GM13976 (cell line): ENCODE measurements at places on chromosomes 4 and X.
A peak's percentile ranks its signal among the peaks of the same experiment; 100 is the strongest.

DNA sequence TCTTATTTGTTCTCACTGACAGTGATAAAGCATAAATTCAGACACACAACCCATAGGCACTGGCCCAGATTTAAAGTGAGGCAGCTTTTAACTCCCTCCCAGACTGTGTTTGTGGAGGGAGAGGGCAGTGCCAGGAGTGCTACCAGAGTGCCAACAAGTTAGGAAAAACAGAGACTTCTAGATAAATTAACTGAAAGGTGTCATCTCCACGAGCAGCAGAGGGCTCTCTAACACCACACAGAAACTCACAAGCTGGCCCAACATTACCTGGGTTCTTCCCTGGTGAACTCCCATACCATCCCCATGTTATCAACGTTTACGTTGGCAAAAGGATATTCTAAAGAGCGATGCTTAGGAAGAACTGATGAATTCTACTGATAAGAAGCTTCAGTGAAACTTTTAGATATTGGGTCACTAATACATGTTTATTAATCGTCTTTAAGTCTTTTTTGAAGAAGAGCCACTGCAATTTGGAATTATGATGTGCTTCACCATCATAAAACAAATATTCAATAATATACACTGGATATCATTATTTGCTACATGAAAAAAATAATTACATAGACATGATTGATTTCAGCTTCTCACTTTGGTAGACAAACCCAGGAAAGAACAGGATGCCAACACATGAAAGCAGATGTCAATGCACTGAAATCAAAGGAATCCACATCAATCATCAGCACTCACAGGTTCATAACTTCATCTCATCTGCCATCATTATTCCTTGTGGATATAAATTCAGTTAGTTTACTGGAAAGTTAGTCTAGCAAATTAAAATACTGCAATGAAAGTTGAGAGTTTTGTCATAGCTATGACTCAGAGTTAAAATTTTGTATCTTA is 121.2 kb upstream of the NAP1L5 start:
- DNase-seq: peak; percentile 8

DNA sequence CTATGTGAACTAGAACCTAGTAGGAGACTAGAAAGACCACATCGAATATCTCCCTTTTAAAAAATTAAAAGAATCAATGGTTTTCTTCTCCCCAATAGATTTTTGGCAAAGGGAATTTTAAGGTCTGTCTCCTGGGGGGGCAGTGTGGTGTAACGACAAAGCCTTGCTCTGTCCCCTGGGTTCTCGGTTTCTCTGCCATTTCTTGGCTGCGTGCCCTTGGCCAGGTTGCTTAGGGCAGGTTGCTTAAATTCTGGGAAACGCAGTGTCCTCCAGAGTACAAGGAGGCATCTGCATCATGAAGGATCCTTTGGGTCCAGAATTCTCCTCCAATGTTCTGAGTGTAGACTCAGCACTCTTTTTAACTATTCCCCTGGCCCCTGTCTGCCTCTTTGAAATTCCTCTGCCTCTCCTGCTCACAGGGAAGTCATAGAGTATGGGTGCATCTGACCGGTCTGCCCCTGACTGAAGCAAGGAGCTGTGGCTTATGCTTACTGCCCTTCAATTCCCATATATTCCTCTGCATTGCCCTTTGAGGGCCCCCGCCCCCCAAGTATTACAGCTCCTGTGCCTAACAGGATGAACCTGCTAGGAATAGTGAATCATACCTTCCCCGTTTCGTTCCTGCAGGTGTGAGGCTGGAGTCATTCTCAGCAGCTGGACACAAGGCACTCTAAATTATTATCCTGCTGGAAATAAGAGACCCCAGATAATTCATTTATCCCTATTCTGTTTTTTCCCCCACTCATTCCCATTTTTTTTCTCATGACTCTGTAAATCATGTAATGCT is 2.2 kb downstream of the KIT start:
- no peak for DNase-seq

- peak; percentile 49 for DNase-seq
Observed at GRCh38 chr4:122584519-122584918, 36.3 kb downstream of the IL21 start.

DNA sequence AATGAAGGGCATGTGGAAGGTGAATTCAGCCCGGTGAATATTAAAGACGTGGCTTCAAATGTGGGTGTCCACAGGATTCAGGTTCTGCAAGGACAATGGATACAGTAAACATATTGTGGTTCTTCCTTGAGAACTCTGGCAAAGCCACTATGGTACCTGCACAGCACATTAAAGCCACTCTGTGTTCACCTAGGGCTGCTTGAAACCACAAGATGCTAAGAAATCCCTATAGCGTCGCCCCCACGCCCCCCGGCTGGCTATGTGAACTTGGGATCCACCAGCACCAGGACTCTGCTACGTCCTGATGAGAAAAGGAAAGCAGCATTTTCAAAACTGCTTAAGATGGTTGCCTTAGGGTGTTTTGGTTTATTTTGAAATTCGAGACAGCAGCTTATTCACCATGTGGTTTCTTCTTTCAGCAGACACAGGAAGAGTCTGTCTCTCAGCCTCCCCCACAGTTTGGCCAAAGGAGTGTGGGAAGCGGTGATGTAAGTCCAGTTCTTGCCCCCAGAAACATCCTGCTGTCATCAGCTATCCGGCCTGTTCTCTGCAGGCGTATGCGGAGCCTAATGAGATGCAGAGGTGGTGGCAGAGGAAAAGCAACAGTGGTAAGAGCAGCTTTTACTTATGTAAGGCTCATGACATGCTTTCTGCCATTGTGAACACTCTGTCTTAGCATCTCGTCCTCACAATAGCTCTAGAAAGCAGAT is 111.5 kb downstream of the AFAP1 start:
- peak; percentile 66 for DNase-seq

GRCh38 chr4:71290476-71290875 is 48.3 kb upstream of the SLC4A4 start:
- no peak for DNase-seq
